Substantia nigra (tissue), 51 donors: ENCODE measurements at places on chromosomes 3 and 15.

DNA sequence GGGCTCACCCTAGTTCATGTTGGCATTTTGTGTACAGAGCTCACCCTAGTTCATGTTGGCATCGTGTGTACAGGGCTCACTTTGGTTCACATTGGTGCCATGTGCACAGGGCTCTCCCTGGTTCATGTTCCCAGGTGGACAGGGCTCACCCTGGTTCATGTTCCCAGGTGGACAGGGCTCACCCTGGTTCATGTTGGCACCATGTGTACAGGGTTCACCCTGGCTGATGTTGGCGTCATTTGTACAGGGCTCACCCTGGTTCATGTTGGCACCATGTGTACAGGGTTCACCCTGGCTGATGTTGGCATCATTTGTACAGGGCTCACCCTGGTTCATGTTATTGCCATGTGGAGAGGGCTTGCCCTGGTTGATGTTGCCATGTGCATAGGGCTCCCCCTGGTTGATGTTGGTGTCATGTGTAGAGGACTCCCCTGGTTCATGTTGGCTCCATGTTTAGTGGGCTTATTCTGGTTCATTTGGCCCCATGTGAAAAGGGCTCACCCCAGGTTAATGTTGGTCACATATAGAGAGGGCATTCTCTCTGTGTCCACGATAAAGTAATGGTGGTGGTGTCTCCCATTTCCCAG lies 31.7 kb upstream of the NR2C2 start:
- no peak for DNase-seq

GRCh38 chr3:185353225-185353624 lies 9.7 kb upstream of the MAP3K13 start:
- DNase-seq, result no peak

DNA sequence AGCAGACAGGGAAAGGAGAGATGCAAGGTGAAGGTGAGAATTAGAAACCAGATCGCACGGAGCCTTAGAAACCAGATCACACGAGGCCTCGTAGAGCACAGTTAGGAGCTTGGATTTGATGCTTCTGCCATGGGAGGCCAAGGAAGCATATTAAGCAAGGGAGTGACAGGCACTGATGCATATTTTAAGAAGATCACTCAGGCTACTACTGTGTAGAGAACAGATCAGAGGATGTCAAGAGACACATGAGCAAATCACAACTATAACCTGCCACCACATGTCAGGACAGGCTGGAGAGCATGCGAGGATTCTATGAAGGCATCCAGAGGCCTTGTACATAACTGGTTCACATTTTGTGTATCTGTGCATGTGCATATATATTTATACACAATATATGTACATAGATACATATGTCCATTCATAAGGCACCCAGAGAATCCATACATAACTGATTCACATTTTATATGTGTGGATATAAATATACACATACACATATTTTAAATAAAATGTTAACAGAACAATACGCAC lies 99.6 kb upstream of the FHIT start:
- no peak for DNase-seq

- DNase-seq, result peak; percentile 29
Observed at GRCh38 chr15:33746203-33746602, 222.1 kb upstream of the CHRM5 start.

DNA sequence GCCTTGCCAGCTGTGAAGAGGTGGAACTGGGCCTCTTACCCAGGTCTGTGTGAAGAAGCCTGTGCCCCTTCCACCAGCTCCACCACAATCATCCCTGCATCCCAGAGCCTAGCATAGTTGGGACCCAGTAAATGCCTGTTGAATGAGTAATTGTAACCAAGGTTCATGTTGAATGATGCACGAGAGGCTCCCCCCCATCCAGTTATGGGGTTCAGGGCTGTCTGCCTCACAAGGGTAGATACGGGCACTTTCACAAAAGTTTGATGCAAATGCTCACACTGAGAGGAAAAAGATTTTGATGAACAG lies 29.5 kb upstream of the TSEN2 start:
- no peak for DNase-seq

DNA sequence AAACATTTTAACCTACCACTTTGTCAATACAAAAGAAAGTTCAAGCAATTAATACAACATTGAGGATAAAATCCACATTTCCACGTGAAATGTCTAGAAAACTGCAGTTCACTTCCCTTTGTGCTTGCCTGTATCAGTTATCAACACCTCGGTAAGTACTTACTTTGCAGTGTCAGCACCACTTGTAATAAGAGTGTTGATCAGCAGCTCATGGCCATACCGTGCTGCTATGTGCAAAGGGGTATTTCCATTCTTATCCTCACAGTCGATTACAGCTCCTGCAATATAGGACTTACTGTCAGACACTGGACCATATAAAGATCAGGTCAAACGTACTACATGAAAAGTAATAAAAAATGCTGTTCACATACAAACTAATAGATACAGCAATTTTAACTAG lies 84.4 kb downstream of the ANKRD28 start:
- DNase-seq, result no peak

DNA sequence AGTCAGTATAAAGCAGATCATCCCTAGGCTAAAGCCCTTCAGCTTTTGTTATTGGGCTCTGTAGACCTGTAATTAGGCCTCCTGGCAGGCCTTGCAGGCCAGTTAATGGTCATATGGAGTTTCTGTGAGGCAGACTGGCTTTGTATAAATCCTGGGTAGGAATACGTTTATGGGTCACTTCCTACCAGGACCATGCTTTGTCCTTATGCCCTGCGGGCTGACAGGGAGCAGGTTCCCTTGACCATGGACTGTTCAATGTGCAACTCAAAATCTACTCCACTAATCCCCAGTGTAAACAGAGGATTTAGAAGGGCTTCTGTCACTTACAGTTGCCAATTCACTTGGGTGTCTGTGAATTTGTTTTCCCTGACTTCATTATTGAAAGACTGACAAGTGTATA lies 202.7 kb upstream of the MLF1 start:
- DNase-seq, result no peak

DNA sequence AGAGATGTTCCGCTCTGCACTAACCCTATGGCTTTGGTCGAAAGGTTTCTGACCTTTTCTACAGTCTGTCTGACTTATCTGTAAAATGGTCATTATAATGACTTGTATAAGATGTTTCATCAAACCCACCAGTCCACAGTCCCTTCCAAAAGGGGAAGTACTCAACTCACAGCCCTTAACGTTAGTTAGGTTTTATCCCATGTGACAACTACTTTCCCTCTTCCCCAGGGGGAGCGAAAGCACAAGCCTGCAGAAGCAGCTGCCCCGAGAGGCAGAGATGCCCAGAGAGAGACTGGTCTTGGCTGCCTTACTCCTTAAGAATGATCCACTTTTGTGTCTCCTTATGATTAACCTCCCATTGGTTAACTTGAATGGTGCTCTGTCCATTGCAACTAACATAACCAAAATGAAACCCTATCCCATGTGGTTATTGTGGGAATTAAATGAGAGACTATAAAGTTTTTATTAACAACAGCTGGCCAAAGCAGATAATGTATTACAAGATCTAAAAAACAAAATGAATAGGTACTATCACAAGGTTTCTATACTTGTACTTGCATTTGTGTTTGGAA lies 6.4 kb downstream of the ASTE1 start:
- no peak for DNase-seq

DNA sequence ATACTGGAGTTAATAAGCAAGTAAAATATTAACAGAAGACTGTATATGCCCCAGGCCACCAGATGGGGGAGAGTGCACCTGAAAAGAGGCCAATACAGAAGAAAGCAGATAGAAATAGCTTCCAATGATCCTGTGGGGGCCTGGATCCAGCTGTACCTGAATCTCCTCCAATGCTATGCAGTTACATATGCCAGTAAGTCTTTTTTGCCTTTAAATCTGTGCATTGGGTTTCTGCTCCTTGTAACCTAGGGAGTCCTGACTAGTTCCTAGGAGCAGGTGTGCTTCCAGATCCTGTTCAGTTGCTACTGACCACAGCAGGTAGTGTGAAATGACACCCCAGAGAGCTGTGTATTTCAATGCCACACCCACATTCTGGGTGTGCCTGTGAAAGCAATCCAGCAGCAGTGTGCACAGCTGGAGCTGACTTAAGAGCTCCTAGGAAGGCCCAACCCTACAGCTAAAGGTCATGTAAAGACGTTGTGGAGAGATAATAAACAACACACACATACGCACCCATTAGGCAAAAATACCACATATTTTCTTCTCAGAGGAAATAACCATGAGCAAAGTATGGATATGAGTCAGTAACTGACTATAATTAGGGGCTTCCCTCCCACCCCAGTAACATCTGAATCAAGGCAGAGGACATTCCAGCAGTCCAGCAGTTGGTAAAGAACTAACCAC lies 62.2 kb upstream of the AKAP13 start:
- DNase-seq, result no peak
